GM19239 (cell line): ENCODE measurements at places on chromosomes 12 and 14.

DNA sequence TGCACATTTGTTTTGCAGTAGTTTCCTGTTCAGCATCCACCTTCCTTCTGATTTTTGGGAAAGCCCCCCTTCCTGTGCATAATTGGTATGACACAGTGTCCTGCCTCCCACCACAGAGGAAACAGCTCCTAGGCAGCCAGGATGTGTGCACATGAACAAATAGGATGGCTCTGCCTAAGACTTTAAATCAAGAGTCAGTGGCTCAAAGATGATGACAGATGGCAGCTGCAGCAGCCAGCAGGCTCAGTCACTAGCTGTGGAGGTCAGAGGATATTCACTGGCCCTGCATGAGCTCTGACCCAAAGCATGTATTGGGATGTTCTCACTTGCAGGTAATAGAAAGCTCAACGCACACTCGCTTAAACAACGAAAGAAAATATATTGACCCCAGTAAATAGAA, 90.3 kb downstream of the KCNK10 start:
- no peak for DNase-seq

DNA sequence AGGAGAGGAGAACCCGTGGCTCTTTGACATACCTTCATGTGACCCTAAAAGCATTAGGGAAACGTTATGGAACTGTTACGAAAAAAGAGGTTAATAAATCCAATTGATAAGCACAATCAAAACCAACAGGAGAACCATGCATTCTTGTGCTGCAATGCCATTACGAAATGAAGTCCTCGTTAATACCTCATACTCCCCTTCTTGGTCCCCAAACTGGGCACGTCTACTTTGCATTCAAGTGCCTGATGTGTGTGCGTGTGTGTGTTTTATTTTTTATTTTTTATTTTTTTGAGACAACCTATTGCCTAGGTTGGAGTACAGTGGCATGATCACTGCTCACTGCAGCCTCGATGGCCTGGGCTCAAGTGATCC, 150.0 kb downstream of the ETV6 start:
- no peak for DNase-seq

DNA sequence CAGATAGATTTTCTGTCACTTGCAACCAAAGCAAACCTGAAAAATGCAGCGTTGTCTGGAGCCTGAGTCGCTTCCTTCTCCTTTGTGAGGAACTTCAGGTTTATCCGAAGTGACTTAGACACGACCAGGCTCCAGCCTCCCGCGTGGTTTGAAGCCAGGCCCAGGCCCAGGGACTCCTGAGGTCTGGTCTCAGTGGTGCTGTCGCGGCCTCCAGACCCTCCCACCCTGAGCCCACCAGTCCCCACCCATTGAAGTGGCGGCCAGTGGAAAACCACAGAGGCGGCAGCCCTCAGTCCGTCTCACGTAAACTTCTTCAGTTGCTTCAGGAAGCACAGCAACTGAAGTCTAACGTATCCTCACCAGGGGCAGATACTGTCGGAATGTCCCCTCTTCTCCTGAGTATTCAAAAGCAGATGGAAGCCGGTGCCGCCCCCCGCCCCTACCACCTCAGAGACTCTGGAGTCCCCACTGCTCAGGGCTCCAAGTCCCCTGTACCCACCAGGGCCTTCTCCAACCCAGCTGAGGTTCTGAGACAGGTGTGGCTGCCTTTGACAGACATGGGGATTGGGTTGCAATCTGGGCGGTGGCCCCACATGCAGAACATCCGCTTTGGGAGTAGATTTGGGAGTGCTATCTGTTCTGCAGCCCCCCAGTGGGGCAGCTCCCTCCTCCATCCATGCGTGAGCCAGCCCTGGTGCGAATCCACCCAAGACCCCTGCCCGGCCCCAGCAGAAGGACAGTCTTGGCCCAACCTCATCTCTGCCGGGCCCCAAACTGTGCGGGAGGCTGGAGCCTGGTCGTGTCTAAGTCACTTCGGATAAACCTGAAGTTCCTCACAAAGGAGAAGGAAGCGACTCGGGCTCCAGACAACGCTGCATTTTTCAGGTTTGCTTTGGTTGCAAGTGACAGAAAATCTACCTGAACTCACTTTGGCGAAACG, 26.6 kb upstream of the GALNT9 start:
- DNase-seq: no peak

DNA sequence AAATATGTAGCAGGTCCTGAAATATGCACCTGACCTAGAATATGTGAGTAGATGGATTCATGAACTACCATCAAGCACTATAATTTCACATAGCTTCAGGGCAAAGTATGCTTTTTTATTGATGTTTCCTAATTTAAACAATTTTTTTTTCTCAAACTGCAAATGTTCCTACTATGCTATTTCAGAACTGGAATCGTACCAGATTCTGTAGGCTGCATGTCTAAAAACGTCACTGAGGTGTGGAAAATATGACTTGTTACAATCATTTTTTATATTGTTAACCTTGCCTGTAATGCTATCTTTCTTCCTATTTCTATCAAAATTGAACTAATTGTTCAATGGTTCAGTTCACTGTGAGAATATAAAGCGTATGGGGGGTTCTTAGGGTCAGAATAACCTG, 78.0 kb upstream of the RERGL start:
- no peak for DNase-seq

GRCh38 chr14:24927809-24928208, 122.1 kb downstream of the STXBP6 start:
- DNase-seq: no peak

GRCh38 chr12:68638171-68638570, 27.5 kb downstream of the RAP1B start:
- no peak for DNase-seq

DNA sequence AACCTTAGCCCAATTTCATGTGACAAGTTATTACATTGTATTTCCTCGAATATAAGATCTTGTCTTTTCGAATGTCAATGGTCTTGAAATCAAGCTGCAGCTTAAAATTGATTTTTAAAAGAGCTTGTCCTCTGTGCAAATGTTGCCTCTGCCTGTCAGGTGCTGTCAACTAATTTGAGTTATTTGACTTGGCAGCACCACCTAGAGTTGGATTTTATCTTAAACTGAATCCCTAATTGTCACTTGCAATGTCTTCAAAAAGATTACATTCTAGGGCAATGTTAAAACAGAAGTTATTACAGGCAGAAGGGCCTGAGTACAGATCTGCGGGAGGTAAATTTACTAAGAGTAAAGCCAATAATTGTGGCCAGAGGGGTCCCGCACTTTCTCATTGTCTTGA, 26.2 kb upstream of the TUNAR start:
- no peak for DNase-seq

DNA sequence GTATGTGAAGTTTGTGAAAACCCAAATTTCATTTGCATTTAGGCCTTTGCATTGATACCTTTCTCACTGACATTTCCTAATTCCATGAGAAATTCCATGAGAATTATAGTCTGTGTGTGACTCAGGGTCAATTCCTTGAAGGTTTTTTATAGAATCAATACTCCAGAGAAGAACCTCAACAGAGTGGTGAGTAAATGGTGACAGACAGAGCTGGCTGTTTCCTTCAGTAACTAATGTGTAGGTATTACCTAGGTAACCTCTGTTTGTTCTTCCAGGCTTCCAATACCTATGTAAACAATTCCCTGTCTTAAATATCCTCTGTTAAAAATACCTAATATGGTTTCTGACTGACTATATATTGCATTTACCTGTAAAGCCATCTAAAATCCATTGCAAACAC, 117.0 kb downstream of the TTC8 start:
- no peak for DNase-seq

GRCh38 chr12:47776471-47777143, 3.6 kb downstream of the SLC48A1 start:
- DNase-seq: no peak

- no peak for DNase-seq
Measured at GRCh38 chr12:76921891-76922664, 43.3 kb upstream of the CSRP2 start.

DNA sequence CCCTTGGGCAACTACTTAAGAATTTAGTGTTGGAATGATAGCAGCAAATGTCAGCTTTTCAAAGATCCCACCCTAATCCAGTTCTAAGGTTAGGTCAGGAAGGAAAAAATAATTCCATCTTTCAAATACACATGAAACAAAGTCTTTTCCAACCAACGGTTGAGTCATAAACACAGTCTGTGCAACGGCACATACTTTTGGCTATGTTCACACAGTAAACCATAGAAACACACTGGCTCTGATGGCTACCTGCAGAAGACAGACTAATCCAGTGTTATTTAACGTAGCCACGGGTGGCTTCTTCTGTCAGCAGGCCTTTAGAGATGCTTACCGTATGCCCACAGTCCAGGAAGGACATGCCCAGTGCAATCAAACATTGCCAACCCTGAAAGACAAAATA, 35.7 kb downstream of the HIGD1C start:
- no peak for DNase-seq

- DNase-seq: no peak
Measured at GRCh38 chr12:112164011-112164660, 38.8 kb downstream of the TRAFD1 start.

- no peak for DNase-seq
Measured at GRCh38 chr12:95470300-95470699, 3.7 kb upstream of the METAP2 start.

DNA sequence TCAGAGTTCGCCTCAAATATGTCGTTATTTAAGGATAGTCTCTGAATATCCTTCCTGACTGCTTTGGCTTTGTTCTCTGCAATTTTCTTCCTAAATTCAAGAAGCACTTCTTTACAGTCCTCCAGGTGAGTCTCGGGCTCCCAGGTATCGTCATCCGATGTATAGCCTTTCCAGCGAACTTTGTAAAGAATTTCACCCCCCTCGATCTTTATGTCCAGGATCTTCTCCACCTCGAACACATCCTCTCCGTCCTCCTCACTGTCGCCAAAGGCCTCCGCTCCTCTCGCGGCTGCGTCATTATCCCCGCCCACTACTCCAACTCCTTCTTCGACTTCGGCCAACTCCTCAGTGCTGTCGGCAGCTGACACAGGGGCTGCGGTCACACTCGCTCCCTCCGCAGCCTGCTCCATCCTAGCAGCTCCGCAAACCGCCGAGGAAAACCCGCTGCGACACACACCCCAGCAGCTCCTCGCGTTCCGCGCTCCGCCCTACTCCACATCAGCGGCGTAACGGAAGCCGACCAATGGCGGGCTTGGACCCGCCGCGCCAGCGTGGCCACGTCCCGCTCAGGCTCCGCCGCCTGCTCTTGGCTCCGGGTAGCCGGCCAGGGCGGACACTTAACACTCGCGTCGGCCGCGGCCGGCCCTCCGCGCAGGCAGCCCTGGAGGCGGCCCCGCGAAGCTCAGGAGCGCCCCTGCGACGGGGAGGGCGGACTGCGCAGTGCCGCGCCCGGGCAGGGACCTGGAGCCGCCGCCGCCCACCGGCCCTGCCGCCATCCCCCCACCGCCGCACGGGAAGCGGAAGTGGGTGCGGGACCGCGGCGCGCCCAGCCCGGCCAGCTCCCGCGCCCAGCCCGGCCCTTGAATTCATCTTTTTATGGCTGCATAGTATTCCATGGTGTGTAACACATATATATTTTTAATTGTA, 4.1 kb downstream of the CD163L1 start:
- no peak for DNase-seq

GRCh38 chr14:64210216-64210615, 84.0 kb downstream of the ESR2 start:
- DNase-seq: no peak

DNA sequence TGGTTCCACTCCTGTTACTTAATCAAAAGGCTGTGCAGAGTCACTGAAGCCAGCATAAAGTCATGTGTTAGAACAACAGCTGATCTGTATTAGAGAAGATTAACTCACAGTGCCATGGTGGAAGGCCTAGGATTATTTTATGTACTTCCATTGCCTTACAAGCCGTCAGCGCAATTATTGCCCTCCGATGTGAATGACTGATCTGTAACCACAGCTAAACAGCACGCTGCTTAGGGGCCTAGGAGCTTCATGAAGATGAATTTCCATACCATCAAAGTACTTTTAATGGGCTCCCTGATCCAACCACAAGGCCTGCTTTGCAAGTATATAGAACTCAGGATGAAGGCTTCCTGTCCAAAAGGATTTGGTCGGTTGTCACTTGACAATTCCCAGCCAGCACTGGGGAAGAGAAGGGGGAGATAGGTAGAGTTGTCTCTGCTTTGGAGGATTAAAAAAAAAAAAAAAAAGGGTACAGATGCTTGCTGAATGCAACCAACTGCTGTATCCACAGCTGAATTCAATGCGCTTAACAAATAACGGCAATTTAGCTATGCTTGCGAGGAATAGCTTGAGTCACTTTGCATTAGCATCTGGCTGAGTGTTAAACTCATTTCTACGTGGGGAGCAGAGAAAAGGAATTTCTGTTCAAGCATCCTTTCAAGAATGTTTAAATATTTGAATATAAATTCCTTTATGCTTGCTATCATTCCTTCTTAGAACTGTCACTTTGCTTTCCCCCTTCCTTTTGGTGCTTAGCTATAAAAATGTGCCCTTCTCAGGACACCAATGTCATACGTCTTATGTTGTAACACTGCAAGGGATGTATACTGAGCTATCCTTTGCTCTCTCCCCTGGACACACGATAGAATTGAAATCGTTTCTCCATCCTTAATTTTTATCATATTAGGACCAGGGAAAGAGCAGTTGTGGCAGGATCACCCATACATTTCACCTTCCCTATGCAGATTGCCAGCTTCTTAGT, 387.8 kb downstream of the SOX5 start:
- no peak for DNase-seq

- no peak for DNase-seq
Measured at GRCh38 chr14:20417250-20418186, 4.2 kb upstream of the TEP1 start.

DNA sequence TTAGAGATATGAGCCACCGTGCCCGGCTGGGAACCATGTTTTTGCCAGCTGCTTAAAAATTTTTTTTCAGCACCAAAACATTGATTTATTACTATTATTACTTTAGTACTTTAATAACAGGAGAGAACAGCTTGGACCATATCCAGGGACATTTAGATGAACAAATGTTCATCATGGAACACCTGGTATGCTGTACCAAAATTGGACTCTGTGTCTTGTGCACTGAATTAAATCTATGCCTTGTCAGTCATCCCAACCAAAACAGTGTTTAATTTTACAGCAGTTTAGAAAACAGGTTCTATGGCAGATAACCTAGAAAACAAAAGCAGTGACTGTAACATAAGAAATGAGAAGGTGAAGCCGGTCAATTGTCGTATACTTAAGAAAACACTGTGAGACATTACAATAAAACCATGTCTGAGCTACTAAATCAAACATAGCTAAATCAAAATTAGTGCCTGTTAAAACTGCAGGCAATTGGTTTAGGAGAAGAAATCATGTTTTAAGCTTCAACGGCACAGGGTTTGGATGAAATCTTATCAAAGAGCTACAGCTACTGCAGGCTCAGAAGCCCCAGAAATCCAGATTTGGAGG, 58.2 kb upstream of the PYGL start:
- DNase-seq: no peak

DNA sequence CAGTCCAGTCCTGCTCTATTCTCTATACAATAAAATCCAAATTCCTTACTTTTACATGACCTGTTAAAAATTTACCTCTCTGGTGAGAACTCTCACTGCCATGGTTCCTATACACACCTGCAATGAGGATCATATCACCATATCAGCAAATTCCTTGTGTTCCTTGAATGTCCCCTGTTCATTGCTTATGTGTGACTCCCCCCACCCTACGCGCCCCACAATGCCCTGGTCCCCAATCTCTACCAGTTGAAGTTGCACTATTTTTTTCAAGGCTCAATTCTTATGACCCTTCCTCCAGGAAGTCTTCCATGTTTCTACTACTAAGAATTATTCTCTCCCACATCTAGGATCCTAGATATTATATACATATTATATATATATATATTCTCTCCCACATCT, 82.2 kb upstream of the NEDD1 start:
- DNase-seq: no peak
